ENCODE measurements at places on chromosomes 12 and 14.

DNA sequence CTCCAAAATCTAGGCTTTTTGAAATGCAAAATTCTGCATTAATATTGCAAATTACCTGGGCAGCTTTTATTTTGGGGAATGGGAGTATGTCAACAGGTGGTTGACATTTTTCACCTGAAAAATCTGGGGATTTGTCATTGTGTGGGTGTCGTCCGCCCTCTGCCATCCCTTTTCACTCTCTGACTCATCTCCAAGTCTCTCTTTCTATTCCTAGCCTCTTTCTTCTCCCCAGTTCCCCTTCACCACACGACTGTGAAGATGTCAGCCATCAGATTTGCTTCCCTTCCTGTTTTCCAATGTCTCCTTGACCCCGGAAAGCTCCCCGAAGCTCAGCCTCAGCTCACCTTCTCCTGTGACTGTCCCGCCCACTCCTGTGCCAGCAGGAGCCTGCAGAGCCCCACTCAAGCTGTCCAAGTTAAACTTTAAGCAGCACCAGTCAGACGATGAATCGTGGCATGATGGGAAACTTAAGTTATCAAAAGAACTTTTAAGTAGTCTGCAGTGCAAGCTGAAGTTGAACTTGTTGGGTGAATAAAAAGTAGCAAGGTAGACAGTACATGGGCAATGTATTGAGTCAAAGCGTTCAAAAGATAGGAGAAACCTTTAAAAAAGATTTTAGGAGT lies 590.2 kb downstream of the VRK1 start:
- DNase-seq: no peak

- DNase-seq: no peak
Observed at GRCh38 chr14:72742118-72742837, 151.6 kb downstream of the DPF3 start.

GRCh38 chr14:24861083-24861630 lies 188.8 kb downstream of the STXBP6 start:
- DNase-seq: no peak

- no peak for DNase-seq
Observed at GRCh38 chr12:111406474-111407376, 1.0 kb downstream of the SH2B3 start.

DNA sequence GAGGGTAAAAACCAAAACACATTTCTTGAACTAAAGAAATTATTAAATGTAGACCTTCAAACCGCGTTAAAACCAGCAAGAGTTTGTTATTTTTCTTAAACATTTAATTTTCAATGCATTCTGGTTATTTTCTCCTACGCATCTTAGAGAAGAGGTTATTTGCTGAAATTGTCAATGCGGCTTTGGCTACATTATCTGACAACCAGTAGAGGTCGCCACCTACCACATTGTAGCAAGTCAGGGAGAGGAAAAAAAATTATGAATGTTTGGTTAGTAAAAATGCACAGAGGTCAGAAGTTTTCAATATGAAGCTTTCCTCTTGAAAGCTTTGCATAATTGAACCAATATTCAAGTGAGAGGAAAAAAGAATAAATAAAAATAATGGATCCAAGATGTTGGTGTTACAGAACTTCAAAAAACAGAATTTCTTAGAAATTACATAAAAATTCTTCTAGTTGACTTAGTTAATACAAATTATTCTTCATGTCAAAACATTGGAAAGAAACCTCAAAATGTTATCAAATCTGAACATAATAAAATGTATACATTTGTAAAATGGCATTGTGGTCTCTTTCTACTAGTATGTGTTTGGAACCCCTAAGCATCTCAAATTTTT lies 159.4 kb upstream of the TMTC2 start:
- DNase-seq: no peak

- no peak for DNase-seq
Observed at GRCh38 chr14:71022939-71023338, 115.7 kb downstream of the PCNX1 start.

DNA sequence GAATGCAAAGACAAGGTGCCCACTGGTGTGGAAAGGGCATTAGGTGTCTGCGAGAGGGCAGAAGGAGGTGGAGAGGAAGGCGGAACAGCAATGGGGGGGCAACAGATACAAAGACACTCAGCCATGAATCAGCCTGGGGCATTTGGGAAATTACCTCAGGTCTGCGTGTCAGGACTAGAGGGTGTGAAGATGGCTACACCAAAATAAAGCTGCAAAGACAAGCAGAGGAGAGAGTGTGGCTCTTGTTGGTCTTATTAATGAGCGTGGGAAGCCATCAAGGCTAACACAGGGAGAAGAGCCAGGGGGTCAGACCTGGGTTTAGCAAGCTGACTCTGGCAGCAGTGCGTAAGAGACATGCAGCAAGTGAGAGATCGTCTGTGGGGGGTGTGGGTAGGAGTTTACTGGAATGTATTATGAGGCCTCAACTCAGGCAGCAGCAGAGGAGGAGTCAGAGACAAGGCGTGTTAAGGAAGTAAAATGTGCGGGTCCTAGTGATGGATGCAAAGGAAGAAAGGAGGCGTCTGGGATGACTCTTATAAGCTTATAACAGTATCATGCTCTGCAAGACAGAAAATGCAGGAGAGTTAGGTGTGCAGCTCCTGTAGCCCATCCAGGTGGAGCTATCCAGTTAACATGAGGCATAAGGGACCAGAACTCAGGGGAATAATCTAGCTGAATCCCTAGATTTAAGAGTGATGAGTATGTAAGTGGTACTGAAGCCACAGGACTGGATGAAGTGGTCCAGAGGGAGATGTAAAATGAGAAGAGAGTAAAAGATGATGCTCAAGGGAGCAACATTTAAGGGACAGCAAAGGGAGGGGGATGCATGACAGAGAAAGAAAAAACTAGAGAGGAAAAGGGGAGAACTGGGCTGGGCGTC lies 50.4 kb downstream of the KCNK10 start:
- DNase-seq: no peak

DNA sequence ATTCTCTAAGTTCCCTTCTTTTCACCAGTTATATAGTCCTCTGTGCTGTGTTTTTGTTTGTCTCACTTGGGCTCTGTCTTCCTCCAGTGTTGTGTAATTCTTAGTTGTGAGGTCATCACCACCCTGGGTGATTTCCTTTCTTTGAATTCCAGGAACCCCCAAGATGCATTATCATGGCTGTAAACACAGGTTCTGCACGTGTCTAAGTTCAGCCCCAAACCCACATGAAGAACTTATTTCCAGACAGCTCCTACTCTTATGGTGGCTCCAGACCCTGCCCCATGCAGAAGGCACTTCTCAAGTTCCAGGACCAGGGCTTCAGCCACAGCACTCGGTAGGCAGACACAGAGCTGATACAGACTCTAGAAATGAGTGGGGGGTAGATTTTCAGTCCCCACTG lies 560.5 kb downstream of the BCL11B start:
- DNase-seq: no peak

GRCh38 chr12:58069268-58069963 lies 128.0 kb downstream of the ATP23 start:
- no peak for DNase-seq

- no peak for DNase-seq
Observed at GRCh38 chr14:101121508-101122139, 218.1 kb upstream of the RTL1 start.

DNA sequence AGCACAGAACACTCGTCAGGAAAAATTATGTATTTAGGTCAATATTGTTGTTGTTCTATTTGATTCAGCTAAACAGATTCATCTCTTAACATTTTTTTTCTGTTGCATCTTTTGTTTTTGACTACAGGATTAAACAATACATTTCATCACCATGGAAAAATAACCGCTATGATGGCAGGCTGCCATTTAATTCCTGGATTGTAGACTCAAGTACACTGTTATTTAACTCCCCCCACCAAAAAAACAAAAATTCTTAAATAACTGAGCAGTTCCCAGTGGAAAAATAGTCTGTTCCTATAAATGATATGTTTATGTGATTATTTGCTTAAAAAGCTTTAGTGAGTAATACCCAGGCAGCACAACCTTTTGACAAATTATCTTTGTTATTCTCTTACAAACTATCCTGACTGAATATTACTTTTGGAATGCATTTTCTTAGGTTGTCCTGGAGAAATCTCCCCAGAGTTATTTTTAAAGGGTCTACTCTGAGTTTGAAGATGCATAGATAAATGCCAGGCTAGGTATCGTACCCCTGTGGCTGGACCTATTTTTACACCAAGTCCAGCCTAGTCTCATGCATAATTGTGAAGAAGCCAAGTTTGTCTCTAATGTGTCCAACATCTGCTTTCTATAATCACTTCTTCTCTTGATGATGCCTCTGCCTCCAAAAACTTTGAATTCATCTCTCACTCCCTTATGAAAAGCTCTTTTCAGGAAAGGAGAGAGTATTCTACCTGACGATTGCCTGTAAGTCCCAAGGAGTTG lies 3.7 kb downstream of the KERA start:
- DNase-seq: no peak

GRCh38 chr12:46815809-46816208 lies 10.0 kb downstream of the SLC38A4 start:
- DNase-seq: no peak

DNA sequence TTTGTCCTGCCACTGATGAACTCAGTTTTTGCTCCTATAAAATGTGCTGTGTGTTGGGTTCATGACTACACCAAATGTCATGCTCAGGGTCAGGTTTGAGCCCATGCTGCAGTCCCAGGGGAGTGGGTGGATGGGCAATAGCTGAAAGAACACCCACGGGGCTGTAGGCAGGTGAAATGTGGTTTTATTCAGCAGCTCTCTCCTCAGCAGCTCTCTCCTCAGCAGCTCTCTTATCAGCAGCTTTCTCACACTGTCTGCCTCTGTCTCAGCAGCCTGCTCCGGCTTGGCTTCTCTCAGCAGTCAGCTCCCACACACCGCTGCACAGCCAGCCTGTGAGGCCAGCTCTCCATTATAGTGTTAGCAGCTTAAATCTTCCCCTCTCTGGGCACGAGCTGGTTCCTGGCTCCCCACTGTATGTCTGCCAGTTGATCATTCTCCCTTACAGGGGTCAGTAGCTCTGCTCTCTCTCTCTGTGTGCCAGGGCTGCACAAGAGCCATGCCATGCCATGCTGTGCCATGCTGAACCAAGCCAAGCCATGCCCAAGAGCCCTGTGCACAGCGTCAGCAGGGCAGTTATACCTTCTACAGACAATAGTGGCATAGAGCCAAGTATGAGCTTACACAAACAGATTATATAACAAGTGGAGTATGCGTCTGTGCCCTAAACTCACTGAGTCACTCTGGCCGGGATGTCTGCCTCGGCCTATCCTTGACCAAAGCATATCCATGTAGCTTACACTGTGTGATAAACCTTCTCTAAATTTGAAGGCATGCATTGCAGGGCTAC lies 303.3 kb upstream of the TMPO start:
- DNase-seq: no peak

DNA sequence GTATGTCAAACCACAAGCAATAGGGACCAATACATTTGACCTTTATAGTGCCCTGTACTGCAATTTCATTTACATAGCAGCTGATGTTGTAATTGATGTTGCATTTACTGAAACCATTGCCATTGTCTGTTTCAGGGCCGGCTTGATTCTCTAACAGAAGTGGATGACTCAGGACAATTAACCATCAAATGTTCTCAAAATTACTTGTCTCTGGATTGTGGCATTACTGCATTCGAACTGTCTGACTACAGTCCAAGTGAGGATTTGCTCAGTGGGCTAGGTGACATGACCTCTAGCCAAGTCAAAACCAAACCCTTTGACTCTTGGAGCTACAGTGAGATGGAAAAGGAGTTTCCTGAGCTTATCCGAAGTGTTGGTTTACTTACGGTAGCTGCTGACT lies 216.0 kb downstream of the AKAP6 start:
- no peak for DNase-seq

DNA sequence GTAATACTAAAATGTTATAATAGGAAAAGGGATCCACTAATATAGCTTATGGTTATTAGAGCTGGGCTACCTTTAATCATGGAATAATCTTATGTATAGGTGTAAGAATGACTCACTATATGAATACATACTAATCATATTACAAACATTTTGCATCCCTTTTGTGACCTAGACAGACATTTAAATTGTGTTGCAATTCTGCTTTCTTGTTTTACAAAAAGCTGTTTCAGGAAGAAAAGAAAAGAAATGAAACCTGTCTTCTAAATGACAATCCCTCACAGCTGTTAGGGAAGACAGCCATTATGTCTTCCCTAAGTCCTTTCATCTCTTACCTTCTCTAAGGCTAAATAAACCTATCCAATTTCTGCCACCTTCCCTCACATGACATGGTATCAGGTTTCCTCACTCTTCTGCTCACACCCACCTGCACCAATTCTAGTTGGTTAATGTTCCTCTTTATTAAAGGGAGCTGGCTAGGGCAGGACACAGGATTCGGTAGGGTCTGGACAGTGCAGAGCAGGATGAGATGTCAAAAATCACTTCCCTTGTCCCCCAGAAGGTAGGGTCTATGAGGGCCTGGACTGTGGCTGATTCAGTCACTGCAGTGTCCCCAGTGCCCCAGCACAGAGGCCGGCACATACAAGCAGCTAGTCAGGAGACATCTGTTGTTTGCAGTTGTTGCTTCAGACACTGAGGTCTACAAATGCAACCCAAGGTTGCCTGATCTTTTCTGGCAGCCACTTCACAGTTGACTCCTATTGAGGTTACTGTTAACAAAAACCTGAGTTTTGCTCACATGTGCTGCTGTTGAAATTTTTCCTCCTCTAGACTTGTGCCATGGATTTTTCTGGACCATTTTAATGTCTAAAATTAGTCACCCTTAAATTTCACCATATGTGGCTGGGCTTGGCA lies 3.7 kb downstream of the DHRS7 start:
- no peak for DNase-seq
